ENCODE measurements at places on chromosomes 3 and 15. TPM values are rescaled to one million over a fixed set of nuclear protein-coding genes. Genes with fewer than 3 reads are reported as not detected.

- no peak for DNase-seq
These were observed 96.4 kb downstream of the ANO10 start for GRCh38 chr3:43525386-43525785.

DNA sequence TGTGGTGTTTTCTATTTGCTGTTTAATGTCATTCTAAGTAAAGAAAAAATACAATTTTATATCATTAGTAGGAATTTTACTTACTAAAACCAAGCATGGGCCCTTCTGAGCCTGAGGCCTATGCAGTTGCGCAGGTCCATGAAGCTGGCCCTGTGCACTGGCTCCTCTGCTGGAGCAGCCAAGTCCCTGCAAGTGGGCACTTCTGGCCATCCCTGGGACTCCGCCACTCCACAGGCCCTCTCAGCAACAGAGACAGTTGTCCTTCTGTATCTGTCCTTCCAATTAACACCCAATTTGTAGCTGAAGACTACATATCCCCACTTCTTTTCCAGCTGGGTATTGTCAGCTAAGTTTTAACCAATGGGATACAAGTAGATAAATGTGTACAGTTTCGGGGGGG, 49.9 kb upstream of the RYK start:
- no peak for DNase-seq

GRCh38 chr3:33355611-33356010, 78.4 kb downstream of the FBXL2 start:
- no peak for DNase-seq

DNA sequence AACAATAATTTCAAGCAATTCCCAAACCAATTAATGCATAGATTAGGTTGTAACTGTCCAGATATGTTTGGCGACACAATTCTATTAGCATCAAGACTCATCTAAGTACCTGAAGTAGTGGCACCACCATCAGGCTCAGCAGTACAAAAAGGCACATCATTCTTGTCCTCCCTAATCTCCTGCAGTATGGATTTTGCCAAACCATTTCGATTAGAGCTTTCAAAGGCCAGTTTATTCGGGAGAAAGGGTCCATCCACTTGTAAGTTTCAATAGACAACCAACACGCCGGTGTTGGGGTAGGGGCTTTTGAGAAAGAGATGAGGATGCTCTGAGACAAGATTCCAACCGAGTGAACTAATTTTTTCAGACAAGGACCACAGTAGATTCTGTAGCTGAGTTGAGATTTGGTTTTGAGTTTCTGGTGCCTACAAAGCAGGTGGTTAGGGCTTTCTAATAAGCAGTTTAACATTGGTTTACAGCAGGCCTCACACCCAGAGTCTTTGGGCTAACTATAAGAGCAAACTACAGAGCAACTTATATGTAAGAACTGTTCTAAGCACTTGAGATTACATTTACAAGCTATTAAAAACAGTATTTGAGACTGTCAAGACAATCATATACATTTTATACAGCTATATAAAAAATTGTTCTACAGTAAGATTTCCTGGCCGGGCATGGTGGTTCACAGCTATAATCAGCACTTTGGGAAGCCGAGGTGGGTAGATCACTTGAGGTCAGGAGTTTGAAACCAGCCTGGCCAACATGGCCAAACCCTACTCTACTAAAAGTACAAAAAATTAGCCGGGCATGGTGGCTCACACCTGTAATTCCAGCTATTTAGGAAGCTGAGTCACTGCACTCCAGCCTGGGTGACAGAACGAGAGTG, 4.5 kb downstream of the RPL22L1 start:
- no peak for DNase-seq

DNA sequence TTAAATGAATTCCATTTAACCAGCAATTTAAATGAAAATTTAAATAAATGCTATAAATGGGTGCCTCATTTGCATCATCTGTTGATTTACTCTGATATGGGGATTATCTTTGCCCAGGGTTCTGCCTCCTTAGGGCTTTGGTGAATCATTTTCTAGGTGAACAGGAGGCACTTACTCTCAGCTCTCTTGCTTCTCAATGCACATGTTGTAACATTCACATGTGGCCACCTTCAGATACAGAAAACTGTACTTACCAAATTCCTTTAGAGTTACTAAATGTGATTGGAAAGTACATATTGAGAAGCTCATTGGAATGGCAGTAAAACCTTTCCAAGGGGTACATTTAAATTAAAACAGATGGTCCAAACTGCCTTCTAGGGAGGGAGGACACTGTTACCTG, 20.8 kb downstream of the GADL1 start:
- DNase-seq: no peak

DNA sequence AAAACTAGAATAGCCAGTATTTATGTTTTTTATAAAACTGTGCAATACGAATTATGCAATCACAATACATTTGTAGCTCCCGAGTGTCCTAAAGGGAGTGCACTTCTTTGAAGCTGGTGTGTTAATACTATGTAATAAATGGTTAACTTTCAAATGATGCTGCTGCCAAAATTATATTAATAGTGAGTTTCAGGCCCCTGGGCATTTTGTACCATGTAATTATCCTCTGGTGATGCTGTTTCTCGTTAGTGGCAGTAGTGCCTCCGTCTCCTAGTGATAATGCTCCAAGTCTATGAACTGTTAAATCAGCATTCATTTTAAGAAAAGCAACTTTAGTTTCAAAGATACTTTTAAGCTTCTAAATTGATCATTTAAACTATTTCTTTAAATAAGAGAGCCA, 132.7 kb upstream of the BHLHE40 start:
- DNase-seq: no peak

DNA sequence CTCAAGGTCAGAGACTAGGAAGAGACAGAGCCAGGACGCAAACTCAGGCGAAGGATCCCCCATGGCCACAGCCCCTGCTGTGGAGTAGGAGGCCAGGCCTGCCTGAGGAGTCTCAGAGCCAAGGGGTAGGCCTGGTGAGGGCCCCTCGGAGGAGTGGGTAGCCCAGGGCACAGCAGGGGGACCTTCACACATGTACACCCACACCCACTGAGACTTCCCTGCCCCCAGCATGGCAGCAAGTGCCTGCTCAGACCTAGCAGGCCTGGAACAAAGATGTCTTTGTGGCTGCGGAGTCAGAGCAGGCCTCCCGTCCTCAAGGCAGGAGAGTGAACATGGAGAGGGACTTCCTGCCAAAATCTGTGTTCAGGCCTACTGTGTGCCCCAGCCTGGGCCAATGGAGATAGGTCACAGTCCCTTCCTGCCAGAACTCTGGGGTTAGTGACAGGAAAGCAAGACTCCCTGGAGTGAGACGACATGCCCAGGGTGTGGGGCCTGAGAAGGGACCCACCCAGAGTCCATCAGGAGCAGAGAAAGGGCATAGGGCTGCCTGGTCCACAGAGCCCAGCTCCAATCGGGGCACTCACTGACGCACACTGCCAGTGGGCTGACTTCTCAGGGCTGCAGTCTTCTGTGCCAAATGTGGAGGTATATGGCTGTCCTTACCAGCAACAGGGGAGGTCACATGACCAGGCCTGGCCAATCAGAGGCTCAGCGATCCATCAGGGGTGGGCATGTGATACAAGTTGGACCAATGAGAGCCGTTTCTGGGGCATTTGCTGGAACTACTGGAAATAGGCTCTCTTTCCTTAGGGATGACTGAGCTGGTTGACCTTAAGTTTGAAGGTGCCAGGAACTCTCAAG, 2.3 kb downstream of the GRIP2 start:
- peak; percentile 26 for DNase-seq

- DNase-seq: no peak
These were observed 21.0 kb downstream of the CHST2 start for GRCh38 chr3:143140550-143140949.

- DNase-seq: no peak
These were observed 55.9 kb downstream of the PDIA5 start for GRCh38 chr3:123122525-123123315.

GRCh38 chr3:172082269-172082668, 42.9 kb downstream of the FNDC3B start:
- no peak for DNase-seq

- DNase-seq: no peak
These were observed 278.4 kb downstream of the OCA2 start for GRCh38 chr15:27820722-27821121.

GRCh38 chr15:32636908-32637567, 4.5 kb upstream of the SCG5 start:
- no peak for DNase-seq

DNA sequence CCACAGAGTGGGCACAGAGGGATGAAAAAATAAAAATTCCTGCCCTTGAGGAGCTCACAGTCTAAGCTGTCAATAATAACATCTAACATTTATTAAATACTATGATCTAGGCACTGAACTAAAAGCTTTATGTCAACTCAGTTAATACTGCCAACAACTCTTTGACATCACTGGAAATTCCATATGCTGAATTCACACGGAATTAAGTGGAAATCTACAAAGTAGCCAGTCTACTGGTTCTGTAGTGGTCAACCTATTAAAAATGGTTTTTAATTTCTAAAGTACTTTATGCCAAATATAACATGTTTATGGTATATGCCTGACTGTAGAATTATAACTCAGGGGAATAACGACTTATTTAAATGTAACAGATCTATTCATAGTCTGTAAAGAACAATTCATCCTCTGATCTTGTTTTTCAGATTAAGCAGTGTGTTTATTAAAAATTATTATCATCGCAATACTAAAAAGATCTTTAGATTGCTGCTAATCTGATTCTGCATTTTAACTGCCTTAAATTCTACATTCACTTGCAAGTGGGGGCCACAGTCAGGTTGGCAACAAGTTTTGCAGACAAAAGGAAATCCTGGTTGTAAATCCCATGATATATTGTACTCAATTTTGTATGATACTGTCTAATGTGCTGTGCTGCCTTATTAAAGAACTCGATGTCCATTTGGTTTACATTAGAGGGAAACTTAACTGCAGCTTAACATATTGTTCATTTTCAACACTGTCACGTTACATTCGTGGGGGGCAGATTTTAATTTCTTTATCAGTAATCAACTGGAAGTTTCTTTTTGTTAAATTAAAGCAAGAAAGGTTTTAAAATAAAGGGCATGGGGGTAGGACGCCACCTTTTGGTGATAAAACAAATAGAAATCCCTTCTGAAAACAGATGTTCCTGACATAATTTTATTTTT, 2.6 kb upstream of the FOXP1 start:
- peak; percentile 38 for DNase-seq

DNA sequence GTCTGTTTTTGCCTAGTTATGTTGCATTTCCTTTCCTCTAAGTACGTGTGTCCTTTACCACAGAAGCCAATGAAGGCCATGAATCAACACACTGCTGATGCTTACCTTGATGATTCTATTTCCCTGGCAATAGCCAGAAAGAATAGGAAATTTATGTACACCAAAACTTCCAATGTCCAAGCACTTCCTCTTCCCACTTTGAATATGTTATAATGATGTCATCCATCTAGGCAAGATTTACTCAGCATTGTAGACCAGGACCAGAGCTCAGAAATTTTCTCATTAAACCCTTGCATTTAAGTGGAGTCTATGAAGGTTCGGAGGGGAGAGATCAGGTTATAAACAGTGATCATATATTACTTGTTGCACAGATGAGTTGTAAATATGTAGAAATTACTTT, 126.0 kb downstream of the THRB start:
- no peak for DNase-seq

The GPR62 gene
- not detected for total RNA-seq

The AP3B2 gene
- 0.59 TPM for total RNA-seq

The ANKRD34C gene
- total RNA-seq: not detected

The ZNF501 gene
- 1.7 TPM for total RNA-seq

The FAIM gene
- total RNA-seq: 4.0 TPM

The CLDN16 gene
- total RNA-seq: not detected
